ENCODE measurements at places on chromosomes 7 and 10.

- no peak for DNase-seq
Observed at GRCh38 chr10:7541137-7542087, 125.4 kb downstream of the ITIH5 start.

DNA sequence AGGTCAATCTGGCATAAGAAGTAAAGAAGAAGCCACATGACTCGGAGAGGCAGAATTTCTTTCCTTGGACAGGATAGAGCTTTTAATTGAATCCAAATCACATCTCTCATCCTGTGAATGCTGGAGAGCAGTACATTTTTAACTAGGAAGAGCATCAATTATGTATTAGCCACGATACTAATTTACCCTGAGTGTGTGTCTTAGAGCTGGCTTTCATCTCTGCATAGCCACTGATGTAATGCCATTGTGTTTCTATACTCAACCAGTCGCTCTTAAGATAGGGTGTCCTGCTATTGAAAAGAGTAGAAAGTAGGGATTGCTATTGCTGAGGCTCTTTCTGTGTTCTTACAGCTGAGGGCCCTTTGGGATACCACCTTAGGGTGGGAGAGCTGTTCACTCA is 280.3 kb downstream of the AUTS2 start:
- DNase-seq: no peak

DNA sequence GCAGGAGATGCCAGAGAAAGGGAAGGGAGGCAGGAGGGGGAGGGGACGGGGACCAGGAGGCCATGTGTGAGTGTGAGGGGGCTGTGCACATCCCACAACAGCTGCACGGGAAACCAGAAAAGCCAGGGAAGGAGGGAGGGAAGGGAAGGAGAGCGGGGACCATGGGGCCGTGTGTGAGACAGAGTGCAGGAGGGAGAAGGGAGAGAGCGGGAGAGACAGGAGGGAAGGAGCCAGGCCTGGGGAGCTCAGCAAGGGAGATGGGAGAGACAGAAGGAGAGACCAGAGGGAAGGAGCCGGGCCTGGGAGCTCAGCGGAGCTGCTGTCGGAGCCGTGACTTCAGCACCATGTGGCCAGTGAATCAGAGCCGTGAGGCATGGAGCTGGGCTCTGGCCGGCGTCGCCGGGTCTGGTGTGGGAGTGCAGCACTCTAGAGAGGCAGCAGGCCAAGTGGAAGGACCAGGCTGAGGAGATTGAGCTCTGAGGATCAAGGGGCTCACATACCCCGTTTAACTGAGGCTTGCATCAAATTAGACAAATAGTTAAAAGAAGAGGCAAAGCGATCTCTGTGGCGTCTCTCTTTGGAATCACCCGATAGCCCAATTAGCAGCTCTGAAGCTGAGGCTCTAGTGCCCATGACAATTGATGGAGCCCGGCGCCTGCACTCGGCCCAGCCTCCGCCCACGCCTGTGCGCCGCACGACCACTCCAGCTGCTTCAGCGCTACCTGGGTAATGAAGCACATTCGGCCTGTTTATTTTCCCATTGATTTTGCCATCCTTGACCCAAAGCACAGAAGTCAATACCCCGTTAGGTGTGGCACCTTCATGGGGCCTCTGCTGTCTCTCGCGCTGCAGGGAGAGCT is 150.4 kb downstream of the MAD1L1 start:
- no peak for DNase-seq

DNA sequence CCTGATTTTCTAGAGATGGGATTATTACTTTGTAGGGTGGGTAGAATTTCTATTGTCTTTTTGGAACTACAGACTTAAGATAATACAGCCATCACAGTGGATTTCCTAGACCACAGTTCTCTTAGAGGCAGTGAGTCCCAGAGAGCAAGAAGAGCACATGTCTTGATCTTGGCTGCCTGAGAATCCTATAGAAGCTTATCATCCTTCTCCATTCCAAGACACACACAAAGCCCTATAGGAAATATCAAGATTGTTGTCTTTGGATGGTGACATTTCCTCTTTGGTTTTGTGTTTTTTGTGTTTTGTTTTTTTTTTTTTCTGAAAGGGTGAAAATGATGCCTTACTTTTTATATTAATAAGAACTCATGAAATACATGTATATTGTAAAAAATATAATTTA is 143.1 kb downstream of the AHR start:
- no peak for DNase-seq

DNA sequence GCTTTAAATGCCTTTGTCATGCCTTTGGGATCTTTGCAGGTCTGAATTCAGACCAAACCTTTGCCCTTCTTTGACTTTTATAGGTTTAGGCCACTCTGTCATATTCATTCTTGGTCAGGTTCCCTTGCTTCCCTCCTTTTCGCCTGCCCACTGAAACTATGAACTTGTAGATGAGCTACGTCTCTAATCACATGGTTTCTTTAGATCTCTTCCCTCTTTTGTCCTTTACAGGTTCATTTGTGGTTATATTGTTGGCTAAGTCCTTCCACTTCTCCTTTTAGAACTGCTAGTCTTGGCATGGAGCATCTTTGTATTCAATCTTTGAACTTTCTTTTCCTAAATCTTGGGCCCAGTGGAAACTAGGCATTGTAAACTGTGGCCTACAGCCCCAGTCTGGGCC is 104.0 kb upstream of the ZEB1 start:
- no peak for DNase-seq

DNA sequence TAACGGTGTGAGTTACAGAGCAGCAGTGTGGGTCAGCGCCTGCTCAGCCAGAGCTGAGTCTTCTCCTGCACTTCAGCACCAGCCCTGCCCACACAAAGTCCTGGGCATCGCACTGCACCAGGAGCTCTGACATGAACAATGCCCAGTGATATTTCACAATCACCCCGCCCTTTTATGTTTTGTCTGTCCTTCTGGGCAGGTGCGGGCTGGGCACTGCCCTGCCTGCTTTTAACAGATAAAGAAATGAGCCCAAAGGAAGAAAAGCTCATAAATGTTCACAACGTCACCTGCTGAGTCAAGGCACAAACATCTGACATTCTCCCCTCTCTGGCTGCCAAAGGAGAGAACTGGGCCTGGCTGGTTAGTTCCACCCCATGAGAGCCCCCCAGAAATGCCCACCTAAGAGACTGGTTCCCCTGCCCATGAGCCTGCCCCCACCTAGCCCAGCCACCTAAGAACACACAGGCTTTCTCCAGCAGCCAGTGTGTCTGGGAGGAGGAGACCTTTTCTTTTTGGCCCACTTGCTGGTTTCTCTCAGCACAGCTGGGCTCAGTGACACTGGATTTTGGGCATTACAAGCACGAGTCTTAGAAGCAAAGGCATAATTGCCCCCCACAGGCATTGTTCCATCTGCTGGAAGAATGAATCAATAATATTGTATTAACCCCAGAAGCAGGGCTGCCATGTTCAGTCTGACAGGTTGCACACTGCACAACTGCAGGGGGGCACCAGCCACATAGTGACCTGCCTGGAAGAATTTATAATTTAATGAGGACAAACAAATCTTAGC is 22.3 kb downstream of the CALML3 start:
- DNase-seq: no peak

DNA sequence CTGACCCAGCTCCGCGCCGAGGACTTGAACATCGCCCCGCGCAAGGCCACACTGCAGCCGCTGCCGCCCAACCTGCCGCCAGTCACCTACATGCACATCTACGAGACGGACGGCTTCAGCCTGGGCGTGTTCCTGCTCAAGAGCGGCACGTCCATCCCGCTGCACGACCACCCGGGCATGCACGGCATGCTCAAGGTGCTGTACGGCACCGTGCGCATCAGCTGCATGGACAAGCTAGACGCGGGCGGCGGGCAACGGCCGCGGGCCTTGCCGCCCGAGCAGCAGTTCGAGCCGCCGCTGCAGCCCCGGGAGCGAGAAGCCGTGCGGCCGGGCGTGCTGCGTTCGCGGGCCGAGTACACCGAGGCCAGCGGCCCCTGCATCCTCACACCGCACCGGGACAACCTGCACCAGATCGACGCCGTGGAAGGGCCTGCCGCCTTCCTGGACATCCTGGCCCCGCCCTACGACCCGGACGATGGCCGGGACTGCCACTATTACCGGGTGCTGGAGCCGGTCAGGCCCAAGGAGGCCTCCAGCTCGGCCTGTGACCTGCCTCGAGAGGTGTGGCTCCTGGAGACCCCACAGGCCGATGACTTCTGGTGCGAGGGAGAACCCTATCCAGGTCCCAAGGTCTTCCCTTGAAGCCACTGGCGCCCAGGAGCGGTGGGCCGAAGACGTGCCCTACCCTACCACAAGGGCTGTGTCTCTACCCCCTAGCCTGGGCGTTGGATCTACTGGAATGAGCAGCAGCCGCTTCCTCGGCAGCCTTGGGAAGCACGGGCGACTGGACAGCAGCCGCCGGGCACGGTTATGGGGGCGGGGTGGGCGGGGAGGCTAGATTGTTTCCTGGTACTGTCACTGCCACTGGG is 945 bp downstream of the ADO start:
- no peak for DNase-seq

- DNase-seq: no peak
Observed at GRCh38 chr7:31338706-31339105, 1.8 kb downstream of the NEUROD6 start.
